KBM-7 (cell line): ENCODE measurements at places on chromosomes 12 and 14.

DNA sequence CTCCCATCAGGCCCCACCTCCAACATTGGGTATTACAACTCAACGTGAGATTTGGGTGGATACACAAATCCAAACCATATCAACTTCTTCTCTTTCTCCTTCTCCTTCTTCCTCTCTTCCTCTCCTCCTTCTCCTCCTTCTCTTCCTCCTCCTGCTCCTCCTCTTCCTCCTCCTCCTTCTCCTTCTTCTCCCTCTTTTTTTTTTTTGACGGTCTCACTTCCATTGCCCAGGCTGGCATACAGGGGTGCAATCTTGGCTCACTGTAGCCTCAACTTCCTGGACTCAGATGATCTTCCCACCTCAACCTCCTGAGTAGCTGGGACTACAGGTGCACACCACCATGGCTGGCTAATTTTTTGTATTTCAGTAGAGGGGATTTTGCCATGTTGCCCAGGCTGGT, 11.4 kb upstream of the NUBPL start:
- no peak for DNase-seq

GRCh38 chr12:69816082-69816481, 8.9 kb upstream of the MYRFL start:
- DNase-seq = no peak

GRCh38 chr12:43079476-43079875, 472.5 kb downstream of the ADAMTS20 start:
- no peak for DNase-seq

GRCh38 chr12:130831246-130831645, 7.8 kb downstream of the STX2 start:
- no peak for DNase-seq

- no peak for DNase-seq
Observed at GRCh38 chr14:102908766-102909455, 13.6 kb upstream of the AMN start.

- DNase-seq = peak; percentile 79
Observed at GRCh38 chr12:2853626-2854025, 3.2 kb downstream of the TEX52 start.

DNA sequence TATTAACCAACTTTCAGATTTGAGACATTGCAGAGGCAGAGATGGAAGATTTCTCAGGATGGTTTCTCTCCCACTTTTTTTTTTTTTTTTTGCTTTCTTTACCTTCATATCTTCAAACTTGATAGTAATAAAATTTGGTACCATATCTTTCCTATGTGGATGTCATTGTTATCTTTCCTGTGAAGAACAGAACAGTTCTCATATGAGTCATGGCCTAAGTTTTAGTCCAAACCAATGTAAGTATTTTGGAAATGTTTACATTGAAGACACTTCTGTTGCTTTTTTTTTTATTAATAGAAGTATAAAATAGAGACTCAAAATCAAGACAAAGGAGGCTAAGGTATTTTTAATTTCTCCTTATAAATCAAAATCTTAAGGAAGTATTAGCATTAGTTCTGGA, 95.2 kb downstream of the C12orf50 start:
- no peak for DNase-seq

DNA sequence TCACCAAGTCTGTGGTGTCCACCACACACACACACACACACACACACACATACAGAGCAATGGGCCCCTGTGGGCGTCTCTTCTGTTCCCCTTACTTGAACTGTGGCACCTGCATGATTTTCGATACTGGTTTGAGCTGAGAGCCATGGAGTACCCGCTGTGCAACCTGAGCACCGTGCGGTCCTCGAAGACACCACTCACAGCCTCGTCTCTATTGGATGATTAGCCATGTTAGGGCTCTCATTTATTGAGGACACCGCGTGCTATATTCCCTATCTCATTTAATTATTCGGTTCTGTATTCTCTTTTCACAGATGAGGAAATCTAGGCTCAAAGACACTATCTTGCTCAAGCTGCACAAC, 623 bp upstream of the C14orf132 start:
- peak; percentile 22 for DNase-seq

DNA sequence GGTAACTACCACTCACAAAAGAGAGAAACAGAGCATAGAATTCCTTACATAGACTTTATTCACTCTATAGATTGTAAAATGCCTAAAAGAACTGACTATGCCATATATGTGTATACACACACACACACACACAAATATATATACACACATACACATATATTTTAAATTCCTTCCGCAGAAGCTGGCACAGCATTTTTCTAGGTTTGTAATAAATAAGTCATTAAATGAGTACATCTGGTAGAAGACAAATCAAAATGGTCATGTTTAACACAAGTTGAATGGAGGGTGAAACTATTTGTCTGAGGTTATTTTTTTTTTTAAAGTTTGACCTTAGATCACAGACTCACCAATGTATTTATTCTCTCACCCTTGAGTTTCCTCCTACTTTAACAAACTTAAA, 58.2 kb downstream of the CCER1 start:
- no peak for DNase-seq

GRCh38 chr12:13801543-13801942, 179.9 kb downstream of the GRIN2B start:
- no peak for DNase-seq

DNA sequence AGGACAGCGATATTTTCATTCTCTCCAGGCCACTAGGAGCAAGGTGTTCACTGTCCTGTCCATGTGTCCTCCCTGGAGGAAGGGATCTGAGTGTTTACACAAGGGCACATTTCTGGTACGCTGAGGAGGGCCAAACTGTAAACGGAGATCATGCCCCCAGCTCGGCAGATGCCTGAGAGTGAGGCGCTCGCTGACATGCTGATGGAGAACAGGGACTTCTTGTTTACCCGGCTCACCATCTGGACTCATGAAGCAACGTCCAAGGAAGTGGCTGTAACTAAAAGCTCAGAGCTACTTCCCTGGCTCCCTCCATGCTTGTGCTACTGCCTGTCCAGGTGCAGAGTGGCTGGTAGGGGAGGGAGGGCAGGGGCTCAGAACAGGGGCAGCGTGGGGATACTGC, 43.4 kb upstream of the KCNA1 start:
- DNase-seq = no peak

DNA sequence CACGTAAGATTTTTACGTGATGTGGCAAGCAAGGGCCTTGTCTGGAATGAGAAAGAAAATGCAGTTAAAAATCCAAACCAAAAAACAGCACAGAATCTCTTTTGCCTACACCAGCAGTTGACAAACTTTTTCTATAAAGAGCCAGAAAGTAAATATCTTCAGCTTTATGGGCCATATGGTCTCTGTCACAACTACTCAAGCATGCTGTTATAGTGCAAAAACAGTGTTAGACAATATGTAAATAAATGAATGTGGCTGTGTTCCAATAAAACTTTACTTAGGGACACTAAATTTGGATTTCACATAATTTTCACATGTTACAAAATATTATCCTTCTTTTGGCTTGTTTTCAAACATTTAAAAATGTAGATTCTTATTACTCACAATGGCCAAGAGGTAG, 6.2 kb upstream of the ELK3 start:
- no peak for DNase-seq

- no peak for DNase-seq
Observed at GRCh38 chr12:52207106-52207505, 15.3 kb upstream of the KRT80 start.

DNA sequence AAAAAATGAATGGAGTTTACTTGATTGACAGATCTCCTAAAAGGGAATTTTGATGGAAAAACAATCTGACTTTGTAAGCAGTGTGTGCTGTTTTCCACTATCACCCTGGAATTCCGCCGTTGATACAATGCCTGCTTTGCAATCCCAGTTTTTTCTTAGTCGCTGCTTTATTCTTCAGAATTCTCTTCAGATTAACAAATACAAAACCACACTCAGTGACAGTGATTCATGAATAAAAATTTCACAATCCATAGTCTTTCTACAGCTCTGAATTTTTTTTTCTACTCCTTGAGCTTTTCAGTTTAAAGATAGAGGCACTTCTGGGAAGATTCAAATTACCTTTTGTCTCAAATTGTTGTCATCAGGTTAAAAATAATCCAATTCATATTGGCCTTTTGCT, 44.6 kb upstream of the KITLG start:
- DNase-seq = no peak

GRCh38 chr14:34251662-34252061, 210.4 kb downstream of the SPTSSA start:
- no peak for DNase-seq

GRCh38 chr12:50508970-50509663, 4.3 kb downstream of the DIP2B start:
- DNase-seq = peak; percentile 64

GRCh38 chr14:35333797-35334743, 41.9 kb downstream of the PSMA6 start:
- no peak for DNase-seq

- DNase-seq = no peak
Observed at GRCh38 chr14:73870525-73871235, 16.0 kb upstream of the ZNF410 start.

DNA sequence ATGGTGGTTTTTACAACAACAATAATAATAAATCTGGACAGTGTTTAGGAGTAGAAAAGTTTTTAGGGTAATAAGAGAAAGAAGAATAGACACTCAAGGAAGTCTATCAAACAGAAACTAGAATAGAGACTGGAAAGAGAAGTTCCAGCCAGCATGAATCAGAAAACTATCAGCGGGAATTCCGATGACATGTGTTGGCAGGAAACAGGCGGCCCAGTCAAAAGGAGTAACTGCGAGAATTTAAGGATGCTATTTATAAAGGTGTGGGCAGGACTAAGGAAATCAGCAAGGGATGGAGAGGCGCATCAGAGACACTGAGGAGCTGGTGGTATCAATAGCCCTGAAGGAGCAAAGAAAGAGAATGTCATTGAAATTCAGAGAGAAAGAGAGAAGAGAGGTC, 89.9 kb downstream of the TBX5 start:
- DNase-seq = no peak

DNA sequence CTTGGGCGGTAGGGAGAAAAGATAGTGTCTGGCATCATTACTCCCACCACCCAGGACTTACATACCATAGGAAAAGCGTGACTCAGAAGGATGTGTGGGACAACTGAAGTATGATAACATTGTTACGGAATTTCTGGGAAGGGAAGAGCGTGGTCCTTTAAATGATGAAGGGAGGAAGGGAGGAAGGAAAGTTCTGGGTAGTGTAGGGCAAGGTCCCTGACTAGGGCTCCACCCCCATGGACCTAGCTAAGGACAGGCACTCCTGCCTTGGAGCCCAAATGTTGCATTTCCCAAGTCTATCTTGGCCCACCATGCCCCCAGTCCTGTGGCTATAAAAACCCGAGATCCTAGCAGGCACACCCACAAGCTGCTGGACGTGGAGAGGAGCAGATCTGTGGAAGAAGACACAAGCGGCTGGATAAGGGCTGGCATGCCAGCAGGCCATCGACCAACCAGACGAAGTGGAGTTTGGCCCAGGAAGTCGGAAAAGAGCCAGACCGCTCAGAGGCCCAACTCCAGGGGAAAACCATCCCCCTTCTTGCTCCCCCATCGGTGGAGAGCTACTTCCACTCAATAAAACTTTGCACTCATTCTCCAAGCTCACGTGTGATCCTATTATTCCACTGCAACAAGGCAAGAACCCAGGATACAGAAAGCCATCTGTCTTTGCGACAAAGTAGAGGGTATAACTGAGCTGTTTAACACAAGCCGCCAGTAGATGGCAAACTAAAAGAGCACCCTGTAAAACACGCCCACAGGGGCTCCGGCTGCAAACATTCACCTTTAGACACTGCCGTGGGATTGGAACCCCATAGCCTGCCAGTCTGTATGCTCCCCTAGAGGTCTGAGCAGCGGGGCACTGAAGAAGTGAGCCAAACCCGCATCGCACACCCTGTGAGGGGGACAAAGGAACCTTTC, 23.0 kb upstream of the RAB21 start:
- no peak for DNase-seq

GRCh38 chr12:55965240-55965639, 602 bp downstream of the PMEL start:
- no peak for DNase-seq

DNA sequence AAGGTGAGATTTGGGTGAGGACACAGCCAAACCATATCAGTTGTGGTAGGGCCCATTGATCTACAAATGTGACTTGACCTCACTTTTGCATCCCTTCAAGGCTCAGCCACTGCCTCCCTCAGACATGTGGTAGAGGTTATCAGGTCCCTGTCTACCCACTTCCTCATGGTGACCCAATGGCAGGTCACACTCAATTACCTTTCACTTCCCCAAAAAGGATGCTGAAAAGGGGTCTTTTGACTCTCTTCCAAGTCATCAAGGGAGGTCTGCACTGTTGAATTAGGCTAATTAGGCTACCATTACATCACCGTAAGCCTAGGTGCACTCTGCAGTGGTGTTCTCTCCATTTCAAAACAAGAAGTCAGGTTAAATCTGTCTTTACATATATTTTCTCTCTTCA, 22.6 kb upstream of the DRAM1 start:
- peak; percentile 88 for DNase-seq

DNA sequence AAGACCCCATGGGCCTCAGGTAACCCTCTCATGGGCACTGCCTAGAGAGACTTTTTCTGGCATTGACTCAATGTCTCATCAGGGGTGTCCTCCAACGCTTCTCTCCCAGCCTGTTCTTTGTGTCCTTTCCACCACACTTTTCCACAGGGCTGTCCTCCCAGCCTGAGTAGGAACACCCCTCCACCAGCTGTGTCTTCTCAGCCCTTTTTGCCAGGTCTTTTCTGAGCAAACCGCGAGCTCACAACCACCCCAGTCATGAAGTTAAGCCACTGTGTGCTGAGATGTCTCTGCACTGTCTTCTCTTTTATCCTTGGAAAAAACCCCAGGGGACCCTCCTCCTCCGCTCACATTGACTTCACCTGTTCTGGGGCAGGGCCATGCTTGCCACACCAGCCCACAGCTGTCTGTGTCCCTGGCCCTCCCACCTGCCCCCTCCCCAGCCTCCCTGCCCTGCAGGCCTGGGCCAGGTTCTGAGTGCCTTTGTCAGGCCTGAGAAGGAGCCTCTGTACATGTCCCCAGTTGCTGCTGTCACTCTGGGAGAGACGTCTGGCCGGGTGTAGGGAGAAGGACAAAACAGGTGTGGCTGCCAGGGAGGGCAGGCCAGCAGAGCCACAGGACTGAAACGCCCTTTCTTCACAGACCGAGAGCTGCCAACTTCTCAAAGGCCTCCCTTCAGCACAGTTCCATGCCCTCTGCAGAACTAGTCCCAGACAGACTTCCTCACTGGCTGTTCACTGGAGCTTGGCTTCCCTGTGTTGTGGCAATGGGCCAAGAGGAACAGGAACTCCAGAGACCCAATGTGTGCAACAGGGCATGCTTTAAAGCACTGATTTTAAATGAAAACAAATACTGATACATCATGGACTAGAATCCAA, 50.5 kb upstream of the PNMA1 start:
- DNase-seq = peak; percentile 82

- DNase-seq = peak; percentile 88
Observed at GRCh38 chr12:48890657-48891418, 25.2 kb upstream of the RND1 start.

DNA sequence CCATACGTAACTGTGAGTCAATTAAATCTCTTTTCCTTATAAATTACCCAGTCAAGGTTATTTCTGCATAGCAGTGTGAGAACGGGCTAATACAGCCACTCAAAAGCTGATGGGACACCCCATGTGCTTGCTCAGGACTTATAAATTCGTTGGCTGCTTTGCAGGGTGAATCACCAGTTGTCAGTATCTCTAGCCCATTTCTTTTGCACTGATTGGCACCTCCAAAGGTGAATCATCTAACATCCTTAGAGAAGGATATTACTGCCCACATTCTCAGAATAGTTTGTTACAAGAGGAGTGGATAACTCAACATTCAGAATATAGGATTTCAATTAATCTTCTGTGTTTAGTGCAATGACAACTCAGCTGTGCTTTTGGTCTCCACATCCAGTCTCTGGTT, 601.5 kb downstream of the KCNH5 start:
- DNase-seq = no peak
